ENCODE measurements at places on chromosomes 5 and 9.

DNA sequence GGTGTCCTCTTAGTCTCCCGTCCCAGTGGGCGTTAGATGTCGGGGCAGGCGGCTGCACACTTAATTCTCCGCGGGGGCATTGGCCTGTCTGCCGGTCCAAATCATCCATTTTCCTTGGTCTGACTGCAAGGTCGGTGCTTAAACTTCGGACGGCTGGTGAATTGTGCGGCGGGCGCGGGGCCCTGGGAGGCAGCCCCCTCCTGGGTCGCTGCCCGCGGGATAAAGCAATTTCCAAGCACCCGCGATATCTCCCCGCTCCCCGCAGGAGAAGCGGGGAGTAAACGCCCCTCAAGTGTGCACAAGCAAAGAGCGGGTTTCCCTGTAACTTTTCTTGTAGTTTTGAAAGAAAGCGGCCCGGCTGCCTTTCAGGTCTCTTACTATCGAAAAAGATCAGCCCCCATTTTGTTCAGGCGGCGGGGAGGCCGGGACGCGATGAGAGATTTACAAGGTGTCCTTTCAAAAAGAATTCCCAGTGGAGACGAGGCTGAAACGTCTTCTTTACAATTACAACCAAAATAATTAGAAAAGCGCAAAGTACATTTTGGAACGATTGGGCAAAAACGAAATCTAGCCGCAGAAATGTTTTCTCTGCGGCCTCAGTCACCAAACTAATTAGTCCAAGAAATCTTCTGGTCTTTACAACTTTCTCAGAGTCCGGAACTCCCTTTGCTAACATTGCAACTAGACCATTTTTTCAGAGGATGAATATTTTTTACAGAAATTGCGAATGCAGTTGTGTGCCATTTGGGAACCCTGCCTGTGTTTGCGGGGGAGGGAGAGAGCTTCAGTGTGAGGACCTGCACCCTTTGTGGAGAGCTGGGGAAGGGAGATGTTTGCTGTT lies 1.8 kb downstream of the IRX1 start:
- no peak for DNase-seq

GRCh38 chr5:158380661-158381060 lies 521.7 kb upstream of the CLINT1 start:
- DNase-seq: no peak

DNA sequence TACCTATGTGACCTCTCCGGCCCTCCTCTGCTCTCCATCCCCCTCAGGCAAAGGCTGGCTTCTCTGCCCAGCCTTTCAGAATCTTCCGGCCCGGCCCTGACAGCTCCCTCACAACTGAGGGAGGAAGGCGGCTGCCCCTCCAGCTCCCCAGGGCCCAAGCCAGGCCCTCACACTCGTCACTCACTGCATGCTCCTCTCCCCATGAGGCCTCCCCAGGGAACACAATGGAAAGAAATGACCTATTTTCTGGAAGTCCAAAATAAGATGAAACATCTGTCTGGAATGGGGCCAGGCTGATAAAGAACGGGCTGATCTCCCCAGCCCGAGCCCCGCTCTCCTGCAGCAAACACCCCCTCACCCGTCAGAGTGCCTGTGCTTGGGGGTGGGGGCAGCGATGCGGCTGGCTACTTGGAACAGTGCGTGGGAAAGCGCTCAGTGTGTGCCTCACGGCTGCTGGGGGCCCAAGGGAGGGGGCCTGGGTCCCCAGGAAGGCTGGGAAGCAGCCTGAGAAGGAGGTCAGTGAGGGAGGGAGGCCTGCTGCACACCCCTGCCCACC lies 11.3 kb downstream of the PDGFRB start:
- DNase-seq: no peak

DNA sequence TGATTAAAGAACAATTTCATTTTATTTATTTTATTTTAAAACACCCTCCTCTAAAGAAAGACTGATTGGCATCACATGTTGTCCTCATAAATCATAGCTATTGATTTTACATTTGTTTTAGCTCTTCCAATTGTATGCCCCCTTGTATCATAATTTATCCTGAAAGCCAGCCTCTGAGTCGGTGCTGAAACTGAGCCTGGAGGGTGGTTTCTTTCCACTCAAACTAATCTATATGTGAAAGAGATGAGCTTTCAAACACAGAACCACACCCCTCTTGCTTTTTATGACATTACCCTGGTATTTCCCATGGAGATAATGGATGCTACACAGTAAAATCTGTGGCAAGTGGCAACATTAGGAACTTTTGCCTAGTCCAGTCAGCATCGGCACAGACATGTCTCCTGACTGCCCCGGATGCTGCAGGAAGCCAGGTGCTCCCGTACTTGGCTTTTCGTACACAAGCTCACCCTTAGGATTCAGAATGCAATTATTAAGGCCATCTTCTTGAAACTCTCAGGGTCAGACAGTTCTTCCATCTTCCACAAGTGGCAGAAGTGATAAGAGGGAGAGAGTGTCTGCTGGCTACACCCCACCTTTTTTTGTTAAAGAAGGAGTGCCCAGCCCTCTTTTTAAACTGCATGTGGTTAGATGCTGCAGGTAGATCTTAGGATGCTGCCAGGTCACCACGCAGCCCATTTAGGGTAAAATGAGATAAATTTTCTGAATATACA lies 91.1 kb downstream of the SNCAIP start:
- DNase-seq: no peak

- no peak for DNase-seq
Measured at GRCh38 chr9:116868201-116868600, 181.1 kb downstream of the TRIM32 start.

DNA sequence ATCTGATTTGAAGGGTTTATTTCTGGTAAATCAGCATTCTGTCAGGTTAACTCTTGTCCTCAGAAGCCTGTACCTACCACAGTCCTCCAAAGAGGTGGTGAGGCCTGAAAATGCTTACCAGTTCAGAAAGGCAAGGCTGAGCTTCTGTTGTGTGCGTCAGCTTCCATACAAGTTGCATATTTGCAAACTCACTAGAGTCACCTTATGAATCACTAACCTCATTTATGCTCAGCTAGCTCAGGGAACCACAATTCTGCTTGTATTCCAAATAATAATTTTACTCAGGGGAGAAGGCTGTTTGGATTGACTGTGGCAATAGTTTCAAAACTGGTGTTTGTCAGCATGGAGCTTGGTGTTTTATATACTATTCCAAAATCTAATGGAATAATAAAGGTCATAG lies 355.1 kb upstream of the RFX3 start:
- DNase-seq: no peak

DNA sequence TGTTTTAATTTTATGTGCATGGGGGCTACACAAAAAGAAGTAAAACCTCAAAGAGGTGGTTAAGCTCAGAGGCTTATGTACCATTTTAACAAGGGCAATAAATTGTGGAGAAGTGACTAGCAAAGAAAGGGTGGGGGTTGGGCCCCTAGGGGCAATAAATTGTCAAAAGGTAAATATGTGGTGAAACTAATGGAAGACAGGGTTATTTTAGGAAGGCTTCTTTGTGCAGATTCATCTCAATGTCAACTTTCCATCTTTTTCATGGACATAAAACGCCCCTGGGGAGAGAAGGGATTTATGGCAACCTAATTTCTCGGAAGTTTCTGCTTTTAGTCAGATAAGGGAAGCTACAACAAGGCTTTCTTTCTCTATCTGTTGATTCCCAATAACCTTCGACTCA lies 42.5 kb upstream of the GOLM1 start:
- DNase-seq: no peak

DNA sequence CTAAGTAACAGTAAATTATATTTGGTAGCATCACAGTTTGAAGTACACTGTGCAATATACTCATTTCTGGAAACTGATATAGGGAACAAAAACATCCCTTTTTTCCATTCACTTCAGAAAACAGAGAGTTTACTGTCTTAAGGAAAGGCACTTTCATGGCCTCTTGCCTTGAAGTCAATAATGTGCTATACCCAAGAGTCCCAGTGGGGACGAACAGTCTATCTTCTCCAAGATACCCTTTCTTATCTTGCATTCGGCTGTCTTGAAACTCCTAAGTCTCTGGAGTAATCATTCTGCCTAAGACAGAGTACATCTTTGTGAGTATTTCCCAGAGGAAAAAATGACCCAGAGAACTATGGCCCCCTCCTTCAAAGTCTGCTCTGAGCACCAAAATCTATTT lies 107.1 kb downstream of the SLC1A3 start:
- DNase-seq: no peak

- DNase-seq: no peak
Measured at GRCh38 chr5:56873056-56873455, 36.3 kb upstream of the SETD9 start.

- DNase-seq: no peak
Measured at GRCh38 chr5:130323804-130324454, 419.7 kb downstream of the CHSY3 start.

DNA sequence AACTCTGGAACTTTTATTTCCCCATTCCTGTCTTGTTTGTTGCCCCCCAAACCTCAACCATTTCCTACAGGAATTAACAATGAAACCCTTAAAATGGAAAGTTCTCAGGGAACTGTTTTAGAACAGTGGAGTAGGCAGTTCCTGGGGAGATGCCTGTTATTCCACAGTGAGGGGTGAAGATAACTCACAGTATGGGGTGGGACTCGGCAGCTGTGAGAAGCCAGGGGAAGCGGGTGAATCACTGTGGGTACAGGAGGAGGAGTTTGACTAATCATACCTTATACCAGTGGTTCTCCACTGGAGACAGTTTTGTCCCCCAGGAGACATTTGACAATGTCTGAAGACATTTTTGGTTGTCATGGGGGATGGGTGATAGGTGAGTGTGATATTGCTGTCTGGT lies 36.9 kb upstream of the GLRA1 start:
- DNase-seq: no peak

- no peak for DNase-seq
Measured at GRCh38 chr5:151248651-151249050, 4.3 kb upstream of the GM2A start.

GRCh38 chr9:91374939-91375338 lies 13.2 kb upstream of the AUH start:
- DNase-seq: no peak

DNA sequence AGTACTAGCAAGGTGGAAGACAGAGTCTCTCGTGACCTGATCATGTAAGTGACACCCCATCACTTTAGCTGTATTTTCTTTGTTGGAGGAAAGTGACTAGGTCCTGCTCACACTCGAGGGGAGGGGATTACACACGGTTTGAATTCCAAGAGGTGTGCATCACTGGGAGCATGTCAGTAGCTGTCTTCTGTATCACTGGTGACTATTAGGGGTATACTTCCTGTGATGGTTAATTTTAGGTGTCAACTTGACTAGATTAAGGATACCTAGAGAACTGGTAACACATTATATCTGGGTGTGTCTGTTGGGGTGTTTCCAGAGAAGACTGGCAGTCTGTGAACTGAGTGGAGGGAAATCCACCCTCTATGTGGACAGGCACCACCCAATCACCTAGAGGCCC lies 22.5 kb downstream of the FOXD1 start:
- no peak for DNase-seq

GRCh38 chr5:180172447-180173197 lies 36.4 kb downstream of the RASGEF1C start:
- no peak for DNase-seq

DNA sequence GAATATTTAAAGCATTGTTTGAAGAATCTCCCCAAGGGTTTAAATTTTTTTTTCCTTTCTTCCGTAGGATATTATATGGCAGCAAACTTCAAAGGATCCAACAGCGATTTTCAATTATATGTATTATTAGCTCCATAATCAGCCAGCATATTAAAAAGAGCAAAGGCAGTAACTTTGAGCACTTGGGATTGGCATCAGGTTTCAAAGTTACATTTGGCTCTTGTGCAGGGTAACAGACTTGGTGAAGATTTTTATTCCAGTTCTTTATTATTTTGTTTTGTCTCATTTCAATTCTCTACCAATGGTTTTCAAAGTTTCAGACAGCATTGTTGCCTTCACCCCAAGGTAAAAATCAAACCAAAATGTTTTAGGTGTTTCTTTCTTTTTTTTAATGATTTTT lies 116.7 kb upstream of the ZNF366 start:
- no peak for DNase-seq

GRCh38 chr9:9950813-9951212 lies 662.0 kb downstream of the PTPRD start:
- DNase-seq: no peak

DNA sequence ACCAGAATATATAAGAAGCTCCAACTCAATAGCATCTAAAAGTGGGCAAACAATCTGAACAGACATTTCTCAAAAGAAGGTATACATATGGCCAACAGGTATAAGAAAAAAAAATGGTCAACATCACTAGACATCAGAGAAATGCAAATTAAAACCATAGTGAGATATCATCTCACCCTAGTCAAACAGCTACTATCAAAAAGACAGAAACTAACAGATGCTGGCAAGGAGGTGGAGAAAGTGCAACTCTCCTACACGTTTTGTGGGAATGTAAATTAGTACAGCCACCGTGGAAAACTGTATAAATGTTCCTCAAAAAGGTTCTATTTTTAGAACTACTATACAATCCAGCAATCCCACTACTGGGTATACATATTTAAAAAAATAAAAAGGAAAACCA lies 199.9 kb upstream of the SMC2 start:
- no peak for DNase-seq

GRCh38 chr9:132879457-132880323 lies 992 bp downstream of the SPACA9 start:
- no peak for DNase-seq

GRCh38 chr5:131430794-131431193 lies 166.9 kb downstream of the CDC42SE2 start:
- DNase-seq: no peak

DNA sequence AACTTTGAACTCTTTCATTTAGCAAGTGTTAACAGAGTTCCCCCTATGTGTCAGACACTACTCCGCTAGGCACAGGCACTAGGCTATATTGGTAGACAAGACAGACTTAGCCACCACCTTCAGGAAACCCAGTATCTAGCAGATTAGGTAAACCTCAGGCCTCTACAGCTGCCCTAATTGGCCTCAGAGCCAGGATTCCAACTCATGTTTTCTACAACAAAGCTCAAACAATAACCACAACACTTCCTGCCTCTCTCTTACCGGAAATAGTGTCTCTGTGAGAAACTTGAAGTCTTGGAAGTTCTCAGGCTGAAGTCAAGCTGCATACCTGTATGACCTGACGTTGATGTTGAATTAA lies 116.6 kb upstream of the SLC44A1 start:
- peak; percentile 71 for DNase-seq

DNA sequence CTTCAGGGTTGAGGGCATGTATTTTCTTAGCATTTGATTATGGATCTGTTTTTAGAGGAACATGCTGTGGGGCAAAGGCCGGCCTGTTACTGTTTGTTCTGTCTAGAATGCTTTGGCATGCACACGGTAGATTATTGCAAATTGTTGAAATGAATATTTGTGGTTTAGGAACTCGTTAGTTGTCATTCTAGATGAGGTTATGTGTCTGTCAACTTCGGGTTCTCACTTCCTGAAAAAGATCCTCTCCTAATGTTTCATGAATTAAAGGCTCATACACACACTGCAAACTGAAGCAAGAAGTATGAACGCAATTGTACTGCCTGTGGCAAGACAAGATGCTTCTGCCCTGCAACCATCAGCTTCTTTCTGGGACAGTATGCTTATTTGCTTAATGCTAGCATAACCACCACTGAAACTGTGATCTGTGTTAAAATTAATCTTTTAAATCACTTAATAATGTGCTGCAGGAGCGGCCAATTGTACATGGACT lies 99.6 kb downstream of the BASP1 start:
- no peak for DNase-seq

GRCh38 chr9:90961375-90961774 lies 159.8 kb downstream of the SYK start:
- DNase-seq: no peak

- DNase-seq: no peak
Measured at GRCh38 chr9:38281196-38281595, 111.3 kb upstream of the ALDH1B1 start.

GRCh38 chr9:19665146-19665863 lies 123.5 kb downstream of the SLC24A2 start:
- DNase-seq: no peak

- DNase-seq: no peak
Measured at GRCh38 chr9:99563364-99563763, 258.3 kb upstream of the NR4A3 start.

Measured in T-cell (primary cell).